CD4-positive, alpha-beta memory T cell (primary cell): ENCODE measurements at places on chromosomes 12 and 14. TPM values are rescaled to one million over a fixed set of nuclear protein-coding genes. Genes with fewer than 3 reads are reported as not detected.

The RPS29 gene
- 8,635 TPM for polyA plus RNA-seq

The TNFRSF1A gene
- polyA plus RNA-seq = 36.4 TPM

The ESRRB gene
- not detected for polyA plus RNA-seq

The SYNDIG1L gene
- polyA plus RNA-seq = not detected

The NOVA1 gene
- polyA plus RNA-seq = not detected

The FZD10 gene
- polyA plus RNA-seq = not detected

The RNASE2 gene
- polyA plus RNA-seq = not detected

The DERA gene
- polyA plus RNA-seq = 25.5 TPM

DNA sequence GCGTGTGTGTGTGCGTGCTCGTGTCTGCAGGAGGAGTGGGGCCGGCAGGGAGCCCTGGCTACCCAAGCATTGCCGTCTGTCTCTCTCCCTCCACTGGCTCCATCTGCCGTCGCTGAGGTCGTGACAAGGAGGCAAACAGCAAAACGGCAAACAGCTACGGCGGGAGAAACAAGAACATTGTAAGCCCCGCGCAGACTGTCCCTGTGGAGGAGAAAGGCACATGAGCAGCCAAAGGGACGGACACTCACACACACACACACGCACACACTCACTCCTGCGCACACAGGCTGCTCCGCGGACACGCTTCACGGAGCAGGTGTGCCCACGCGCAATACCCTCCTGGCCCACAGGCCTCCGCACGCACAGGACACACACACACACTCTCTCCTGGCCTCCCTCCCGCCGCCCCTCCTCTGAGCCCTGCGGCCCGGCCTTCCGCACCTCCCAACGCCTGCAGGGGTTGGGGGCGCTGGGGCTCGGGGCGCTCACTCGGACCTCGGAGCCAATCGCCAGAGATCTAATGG, 905 bp downstream of the CISTR start:
- peak overlapping the region; percentile 53 for H3K4me3 ChIP-seq
- H3K36me3 ChIP-seq = no peaks in the 10 kb centered on the region
- no peak overlapping the region for H3K27ac ChIP-seq
- peaks cover 26% of the 10 kb centered on the region for H3K27me3 ChIP-seq

- no peaks in the 10 kb centered on the region for H3K27me3 ChIP-seq
- DNase-seq = peak; percentile 56
- no peaks in the 10 kb centered on the region for H3K36me3 ChIP-seq
- no peak overlapping the region for H3K4me3 ChIP-seq
- no peaks in the 10 kb centered on the region for H3K4me1 ChIP-seq
Measured at GRCh38 chr12:64256166-64256800, 34.2 kb upstream of the KICS2 start.

GRCh38 chr12:53974084-53975063, at the start of gene HOTAIR:
Gene HOTAIR (minus strand): TSS chr12:53974954.
- H3K27me3 ChIP-seq = peaks cover 91% of the 10 kb centered on the region
- DNase-seq = no peak
- no peak within 1 kb of the TSS for H3K4me3 ChIP-seq
- no peak within 1 kb of the TSS for H3K27ac ChIP-seq

DNA sequence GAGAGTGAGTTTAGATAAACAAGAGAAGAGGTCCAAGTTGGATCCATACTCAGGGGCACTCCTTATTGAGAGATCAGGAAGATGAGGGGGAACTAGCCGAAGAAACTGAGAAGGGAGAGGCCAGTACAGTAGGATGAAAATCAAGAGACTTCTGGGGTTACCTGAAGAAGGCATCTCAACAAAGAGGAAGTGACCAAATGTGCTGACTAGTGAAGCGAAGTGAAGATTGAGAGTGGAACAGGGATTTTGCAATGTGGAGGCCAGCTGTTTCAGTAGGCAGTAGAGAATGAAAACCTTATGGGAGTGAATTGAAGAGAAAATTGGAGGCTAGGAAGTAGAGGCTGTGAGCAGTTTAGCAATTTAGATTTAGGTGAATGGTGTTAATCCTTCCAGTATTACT, 153.0 kb downstream of the SYNE2 start:
- no peak for DNase-seq
- H3K4me3 ChIP-seq = no peak overlapping the region
- no peak overlapping the region for H3K27ac ChIP-seq
- no peaks in the 10 kb centered on the region for H3K27me3 ChIP-seq

- no peak for DNase-seq
- H3K27me3 ChIP-seq = no peaks in the 10 kb centered on the region
- H3K4me1 ChIP-seq = no peaks in the 10 kb centered on the region
- H3K4me3 ChIP-seq = no peak overlapping the region
Measured at GRCh38 chr14:41839661-41840060, 233.0 kb downstream of the LRFN5 start.

DNA sequence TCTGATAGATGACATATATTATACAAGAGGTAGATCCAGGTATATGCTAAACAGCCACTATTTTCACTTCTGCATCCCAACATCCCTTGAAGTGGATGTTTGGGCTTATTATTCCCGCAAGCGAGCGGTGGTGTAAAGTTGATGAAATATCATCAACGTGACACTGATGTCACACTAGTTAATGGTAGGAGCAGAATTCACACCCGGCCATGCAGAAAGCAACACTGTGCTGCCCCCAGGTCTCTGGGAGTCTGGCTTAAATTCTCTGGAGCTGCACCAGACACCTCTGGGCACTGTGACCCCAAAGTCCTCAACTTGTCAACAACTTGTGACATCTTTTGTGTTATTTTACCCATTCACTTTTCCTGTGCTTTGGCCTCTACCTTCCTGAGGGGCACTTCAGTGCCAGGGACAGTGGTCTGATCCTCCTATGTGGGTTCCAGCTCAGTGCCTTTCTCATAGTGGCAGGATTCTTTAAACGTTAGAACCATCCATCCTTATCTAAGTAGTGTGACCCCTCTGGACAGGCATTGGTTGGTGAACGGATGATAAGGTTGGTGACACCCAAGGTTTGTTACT, 952 bp downstream of the DRAM1 start:
- H3K4me1 ChIP-seq = peaks cover 14% of the 10 kb centered on the region
- no peaks in the 10 kb centered on the region for H3K36me3 ChIP-seq
- peak overlapping the region; percentile 60 for H3K4me3 ChIP-seq
- no peaks in the 10 kb centered on the region for H3K27me3 ChIP-seq

DNA sequence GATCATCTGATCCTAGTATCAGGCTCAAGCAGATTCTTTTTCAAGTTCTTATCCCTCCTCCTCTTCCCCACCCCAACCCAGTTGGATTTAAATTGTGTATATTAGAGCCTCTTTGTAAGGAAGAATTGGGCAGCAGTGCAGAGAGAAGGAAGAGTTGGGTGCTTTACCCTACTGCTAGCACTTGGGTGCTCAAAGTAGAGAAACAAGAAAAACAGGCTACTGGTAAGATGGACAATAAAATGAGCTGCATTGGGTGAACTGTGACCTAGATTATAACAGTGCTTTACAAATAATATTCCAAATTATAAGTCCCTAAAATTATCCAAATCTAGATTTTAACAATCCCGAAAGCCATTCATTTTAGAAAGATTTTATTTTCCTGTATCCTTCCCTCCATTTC, 363.4 kb upstream of the GARIN6 start:
- DNase-seq = no peak
- H3K4me3 ChIP-seq = no peak overlapping the region
- no peaks in the 10 kb centered on the region for H3K4me1 ChIP-seq
- no peak overlapping the region for H3K27ac ChIP-seq
- no peaks in the 10 kb centered on the region for H3K36me3 ChIP-seq

DNA sequence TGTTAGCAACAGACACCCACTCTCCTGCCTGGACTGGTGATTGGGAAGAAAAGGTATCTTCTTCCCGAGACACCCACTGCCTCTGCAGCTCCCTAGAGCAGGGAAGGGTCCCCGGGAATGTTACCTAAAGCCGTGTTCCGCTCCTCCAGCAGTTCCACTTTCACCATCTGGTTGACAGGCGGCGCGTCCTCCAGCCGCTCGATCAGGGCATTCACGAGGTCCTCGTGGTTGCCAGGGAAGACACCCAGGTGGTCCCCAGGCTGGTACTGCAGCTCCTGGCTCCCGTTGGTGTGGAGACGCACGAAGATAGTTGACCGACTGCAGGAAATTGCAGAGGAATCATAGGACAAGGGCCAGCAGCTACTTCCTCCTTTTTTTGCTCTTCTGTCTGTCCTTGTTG, 44.2 kb upstream of the FBXO21 start:
- no peaks in the 10 kb centered on the region for H3K36me3 ChIP-seq
- H3K27me3 ChIP-seq = no peaks in the 10 kb centered on the region
- H3K4me1 ChIP-seq = no peaks in the 10 kb centered on the region
- no peak for DNase-seq
- no peak overlapping the region for H3K27ac ChIP-seq
- H3K4me3 ChIP-seq = no peak overlapping the region

GRCh38 chr14:61588419-61588901, 106.9 kb upstream of the HIF1A start:
- no peak overlapping the region for H3K4me3 ChIP-seq
- no peaks in the 10 kb centered on the region for H3K27me3 ChIP-seq
- no peak for DNase-seq
- H3K27ac ChIP-seq = no peak overlapping the region
- no peaks in the 10 kb centered on the region for H3K36me3 ChIP-seq

DNA sequence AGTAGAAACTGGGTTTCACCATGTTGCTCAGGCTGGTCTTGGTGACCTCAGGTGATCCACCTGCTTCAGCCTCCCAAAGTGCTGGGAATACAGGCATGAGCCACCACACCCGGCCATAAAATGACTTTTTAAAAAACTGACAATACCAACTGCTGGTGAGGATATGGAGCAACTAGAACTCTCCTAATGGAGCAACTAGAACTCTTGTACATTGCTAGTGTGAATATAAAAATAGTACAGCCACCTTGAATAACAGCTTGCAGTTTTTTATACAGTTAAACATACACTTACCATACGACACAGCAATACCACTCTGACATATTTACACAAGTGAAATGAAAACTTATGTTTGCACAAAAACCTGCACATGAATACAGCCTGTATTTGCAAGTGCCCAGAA, 2.5 kb upstream of the CFAP73 start:
- no peaks in the 10 kb centered on the region for H3K4me1 ChIP-seq
- H3K36me3 ChIP-seq = no peaks in the 10 kb centered on the region
- H3K27me3 ChIP-seq = peaks cover 3% of the 10 kb centered on the region
- no peak for DNase-seq
- no peak overlapping the region for H3K4me3 ChIP-seq
- H3K27ac ChIP-seq = no peak overlapping the region

GRCh38 chr14:73026243-73026844, 562 bp downstream of the ZFYVE1 start:
- no peaks in the 10 kb centered on the region for H3K27me3 ChIP-seq
- peaks cover 30% of the 10 kb centered on the region for H3K4me1 ChIP-seq
- H3K36me3 ChIP-seq = peaks cover 11% of the 10 kb centered on the region
- H3K4me3 ChIP-seq = peak overlapping the region; percentile 88
- DNase-seq = peak; percentile 11
- peak overlapping the region; percentile 69 for H3K27ac ChIP-seq

- H3K27ac ChIP-seq = no peak overlapping the region
- H3K27me3 ChIP-seq = no peaks in the 10 kb centered on the region
- no peaks in the 10 kb centered on the region for H3K4me1 ChIP-seq
- H3K36me3 ChIP-seq = no peaks in the 10 kb centered on the region
- DNase-seq = no peak
- no peak overlapping the region for H3K4me3 ChIP-seq
Measured at GRCh38 chr12:108175310-108175709, 46.2 kb downstream of the WSCD2 start.

- no peaks in the 10 kb centered on the region for H3K36me3 ChIP-seq
- DNase-seq = no peak
- no peaks in the 10 kb centered on the region for H3K27me3 ChIP-seq
- no peaks in the 10 kb centered on the region for H3K4me1 ChIP-seq
Measured at GRCh38 chr14:71538288-71538687, 393.9 kb upstream of the RGS6 start.

- peaks cover 15% of the 10 kb centered on the region for H3K27me3 ChIP-seq
- no peak for DNase-seq
- peaks cover 6% of the 10 kb centered on the region for H3K4me1 ChIP-seq
- no peak overlapping the region for H3K4me3 ChIP-seq
- no peaks in the 10 kb centered on the region for H3K36me3 ChIP-seq
- no peak overlapping the region for H3K27ac ChIP-seq
Measured at GRCh38 chr12:54592316-54592715, 3.9 kb upstream of the PPP1R1A start.

GRCh38 chr12:71942259-71942658, 3.6 kb downstream of the TPH2 start:
- DNase-seq = no peak
- H3K4me3 ChIP-seq = no peak overlapping the region
- H3K36me3 ChIP-seq = no peaks in the 10 kb centered on the region
- no peaks in the 10 kb centered on the region for H3K4me1 ChIP-seq
- peaks cover 17% of the 10 kb centered on the region for H3K27me3 ChIP-seq

DNA sequence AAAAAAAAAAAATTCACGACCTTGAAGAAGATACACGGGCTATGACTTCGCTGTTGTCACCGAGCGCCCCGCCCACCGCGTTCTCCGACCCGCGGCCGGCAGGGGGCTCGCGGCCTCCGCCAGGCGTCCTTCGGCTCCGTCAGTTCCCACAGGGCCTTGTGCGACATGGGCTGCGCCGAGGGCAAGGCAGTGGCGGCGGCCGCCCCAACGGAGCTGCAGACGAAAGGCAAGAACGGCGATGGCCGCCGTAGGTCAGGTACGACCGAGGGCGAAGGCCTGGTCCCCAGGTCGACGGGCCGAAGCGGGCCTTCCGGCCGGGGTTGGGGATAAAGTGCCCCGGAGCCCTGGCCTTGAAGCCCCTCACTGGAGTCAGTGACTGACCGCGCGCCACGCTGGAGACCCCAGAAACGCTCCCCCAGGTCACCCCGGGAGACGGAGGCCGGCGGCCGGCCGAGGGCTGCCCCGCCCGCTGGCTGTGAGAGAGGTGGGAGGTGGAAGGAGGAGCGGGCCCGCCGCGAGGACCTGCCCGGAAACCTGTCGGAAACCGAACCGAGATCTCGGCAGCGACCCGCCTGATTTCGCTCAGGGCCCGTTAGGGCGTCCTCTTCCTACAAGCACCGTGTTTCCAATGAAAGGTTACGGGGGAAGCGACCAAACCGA, at the start of gene TXNRD1:
TXNRD1 (plus strand) TSS at position 142 of the 660 bp plus-strand sequence; CDS start at position 166, 24 bp downstream.
- peak; percentile 78 for DNase-seq

DNA sequence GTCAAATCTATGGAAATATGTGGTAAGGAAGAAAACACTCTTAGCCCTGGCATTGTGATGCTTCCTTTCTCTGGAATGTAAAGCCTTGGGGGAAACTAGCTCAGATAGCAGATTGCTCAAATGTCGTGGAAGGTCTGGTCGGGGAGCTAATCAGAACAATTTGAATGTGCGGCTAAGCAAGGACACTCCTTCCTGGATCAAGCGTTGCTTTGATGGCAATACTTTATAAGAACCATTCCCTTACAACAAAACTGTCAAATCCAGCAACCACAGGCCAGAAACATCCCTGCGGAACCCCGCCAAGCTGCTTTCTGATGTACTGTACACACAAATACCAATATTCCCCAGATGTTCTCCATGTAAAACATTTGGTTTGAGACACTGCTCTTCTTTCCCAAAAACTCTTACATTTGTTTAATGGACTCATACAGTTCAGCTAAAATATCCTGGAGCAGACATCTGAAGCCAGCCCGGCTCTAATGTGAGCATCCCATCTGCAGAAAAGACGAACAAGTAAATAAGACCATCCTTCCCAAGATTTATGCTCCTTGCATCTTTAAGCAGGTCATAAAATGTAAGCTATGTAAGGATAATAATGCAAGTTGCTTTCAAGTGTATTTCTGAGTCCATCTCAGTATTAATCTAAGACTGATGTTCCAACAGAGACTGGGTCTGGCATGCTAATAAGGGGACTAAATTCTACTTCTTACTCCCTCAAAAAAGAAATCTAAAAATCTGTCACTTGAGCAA, 20.2 kb downstream of the NUAK1 start:
- no peaks in the 10 kb centered on the region for H3K36me3 ChIP-seq
- no peaks in the 10 kb centered on the region for H3K27me3 ChIP-seq
- H3K4me3 ChIP-seq = no peak overlapping the region
